ENCODE measurements at places on chromosomes 3 and 15.

GRCh38 chr3:185709251-185709955 lies 115.4 kb downstream of the IGF2BP2 start:
- DNase-seq = no peak

GRCh38 chr3:188076176-188076575 lies 77.8 kb upstream of the LPP start:
- no peak for DNase-seq

DNA sequence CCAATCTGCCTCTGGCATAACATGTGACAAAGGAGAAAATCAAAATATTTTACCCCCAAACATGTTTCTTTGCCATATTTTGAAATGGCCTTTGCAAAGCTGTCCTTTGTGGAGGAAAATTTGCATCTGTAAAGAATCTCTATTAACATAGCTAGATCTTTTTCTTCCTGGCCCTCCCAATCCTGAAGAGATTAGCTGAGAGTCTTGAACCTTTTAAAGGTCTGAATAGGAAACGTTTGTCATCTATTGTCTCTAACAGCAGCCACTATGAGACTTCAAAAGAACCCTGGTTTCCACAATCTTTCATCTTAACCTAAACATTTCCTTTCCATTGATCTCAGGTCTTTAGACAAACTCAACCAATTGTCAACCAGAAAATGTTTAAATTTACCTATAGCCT lies 520.9 kb upstream of the TGFBR2 start:
- no peak for DNase-seq

GRCh38 chr15:83310521-83311456 lies 26.3 kb upstream of the BNC1 start:
- peak; percentile 23 for DNase-seq

- peak; percentile 87 for DNase-seq
Measured at GRCh38 chr3:8822141-8822540, 52.7 kb upstream of the OXTR start.

DNA sequence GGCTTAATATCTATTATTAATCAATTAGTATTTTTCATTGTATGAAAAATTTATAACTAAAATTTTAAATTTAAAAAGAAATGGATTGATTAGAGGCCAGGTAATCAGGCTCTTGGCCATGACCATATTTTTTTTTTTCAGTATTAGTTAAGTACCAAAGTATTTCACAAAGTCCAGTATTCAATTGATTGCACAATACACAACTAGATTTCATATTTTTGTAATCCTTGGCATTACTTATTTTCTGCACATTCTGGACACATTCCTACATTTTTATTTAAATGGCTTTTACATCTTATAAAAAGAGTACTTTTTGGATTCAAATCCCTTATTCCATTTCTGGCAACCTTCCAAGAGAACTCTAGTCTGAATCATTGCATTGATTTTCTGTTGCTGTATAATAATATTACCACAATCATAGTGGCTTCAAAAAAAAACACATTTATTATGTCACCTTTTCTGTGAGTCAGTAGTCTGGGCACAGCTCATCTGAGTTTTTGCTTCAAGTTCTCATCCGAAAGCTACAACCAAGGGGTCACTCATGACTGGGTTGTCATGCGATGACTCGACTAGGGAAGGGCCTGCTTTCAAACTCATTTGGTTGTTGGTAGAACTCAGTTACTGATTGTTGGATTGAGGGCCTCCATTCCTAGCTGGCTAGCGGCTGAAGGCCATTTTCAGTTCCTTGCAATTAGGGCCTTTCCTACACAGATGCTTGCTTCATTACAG lies 90.7 kb downstream of the CNTN6 start:
- no peak for DNase-seq

DNA sequence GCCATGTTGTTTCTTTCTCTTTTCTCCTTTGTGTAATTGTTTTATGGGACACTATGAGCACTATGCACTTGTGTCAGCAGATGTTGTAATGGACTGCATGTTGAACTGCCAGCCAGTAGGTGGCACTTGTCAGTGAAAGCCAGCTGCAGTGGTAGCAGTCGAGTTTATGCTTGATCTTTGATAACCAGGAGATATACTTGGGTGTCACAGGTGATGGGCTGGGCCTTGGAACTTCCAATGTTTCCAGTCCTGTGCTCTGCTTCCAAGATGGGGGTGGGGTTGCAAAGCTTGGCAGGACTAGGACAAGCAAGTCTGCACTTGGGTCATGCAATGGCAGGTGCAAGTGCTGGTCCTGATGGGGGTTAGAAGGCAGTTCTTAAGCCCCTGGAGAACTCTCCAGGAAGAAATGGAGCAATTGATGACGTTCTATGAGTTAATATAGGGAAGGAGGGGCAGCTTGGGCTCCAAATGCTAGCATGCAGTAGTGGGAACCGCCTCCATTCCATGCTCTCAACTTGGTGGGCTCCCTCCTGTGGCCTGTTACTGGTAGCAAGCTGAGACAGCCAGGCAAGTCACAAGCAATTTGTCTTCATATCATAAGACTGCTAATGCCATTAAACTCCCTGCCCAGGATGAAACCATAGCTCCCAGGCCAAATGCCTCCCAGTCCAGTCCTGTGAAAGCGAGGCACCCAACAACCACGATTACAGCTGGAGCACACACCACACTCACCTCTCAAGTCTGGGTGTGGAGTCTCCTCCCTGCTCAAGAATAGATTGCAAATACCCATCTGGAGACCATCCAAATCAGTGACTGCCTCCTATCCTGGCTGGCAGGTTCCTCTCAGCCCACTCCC lies 287.2 kb downstream of the CGGBP1 start:
- peak; percentile 33 for DNase-seq

GRCh38 chr15:51641490-51642130 lies 19.0 kb upstream of the DMXL2 start:
- no peak for DNase-seq

DNA sequence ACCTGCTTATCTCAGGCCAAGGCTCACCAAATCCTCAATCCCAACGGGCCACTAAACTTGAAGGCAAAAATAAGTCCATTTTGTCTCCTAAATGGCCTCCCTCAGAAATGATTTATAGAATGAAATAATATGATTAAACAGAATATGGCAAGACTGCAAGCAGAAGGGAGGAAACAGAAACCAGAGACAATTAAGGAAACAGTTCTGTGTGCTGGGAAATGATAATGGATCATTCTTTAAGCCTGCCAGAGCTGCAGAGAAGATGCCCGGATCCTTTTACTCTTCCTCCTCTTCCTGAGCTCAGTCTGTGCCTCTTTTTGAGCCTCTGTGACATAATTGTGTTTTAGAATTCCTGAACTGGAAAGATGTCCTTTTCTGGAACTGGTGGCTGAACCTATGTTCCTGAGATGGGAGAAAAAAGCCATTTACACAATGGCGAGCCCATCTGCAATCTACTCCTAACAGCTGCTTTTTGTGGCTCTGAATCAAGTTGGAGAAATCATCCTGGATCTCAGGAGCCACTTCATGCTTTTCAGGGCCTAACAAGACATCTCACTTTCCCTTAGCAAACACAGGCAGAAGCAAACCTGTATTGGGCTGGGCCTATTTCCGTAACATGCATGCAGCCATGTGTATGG lies 2.8 kb upstream of the ABHD2 start:
- no peak for DNase-seq

GRCh38 chr3:138188013-138188730 lies 1.1 kb downstream of the ARMC8 start:
- DNase-seq = peak; percentile 63

DNA sequence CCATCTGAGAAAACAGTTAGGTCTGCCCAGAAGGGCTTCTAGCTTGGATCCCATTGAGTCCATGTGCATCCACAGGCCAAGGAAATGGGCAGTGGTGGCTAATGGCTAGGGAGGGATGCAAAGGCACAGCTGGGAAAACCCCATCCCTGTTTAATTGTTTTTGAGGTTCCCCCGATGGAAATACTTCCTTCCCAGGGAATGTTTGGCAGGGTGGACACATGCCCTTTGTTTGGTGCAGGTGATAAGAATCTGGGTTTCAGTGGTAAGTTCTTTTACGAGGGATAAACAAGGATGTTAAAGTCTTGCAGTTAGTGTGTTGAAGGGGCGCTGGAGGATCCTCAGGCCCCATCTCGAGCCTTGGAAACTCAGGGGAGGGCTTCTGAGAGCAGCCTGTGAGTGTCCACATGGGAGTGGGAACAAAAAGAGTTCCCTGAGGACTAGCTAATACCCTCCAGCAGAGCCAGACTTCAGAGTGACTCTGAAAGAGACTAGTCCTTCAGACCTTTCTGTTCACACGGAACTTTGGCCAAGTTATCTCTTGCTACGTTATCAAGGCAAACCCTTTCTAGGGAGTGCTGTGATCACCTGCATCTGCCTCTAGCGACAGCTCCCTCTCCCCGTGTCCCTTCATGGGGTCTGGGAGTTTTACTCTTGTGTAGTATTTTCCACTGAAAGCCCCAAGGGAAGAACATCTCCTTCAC lies 17.4 kb downstream of the PTPRG start:
- DNase-seq = no peak

DNA sequence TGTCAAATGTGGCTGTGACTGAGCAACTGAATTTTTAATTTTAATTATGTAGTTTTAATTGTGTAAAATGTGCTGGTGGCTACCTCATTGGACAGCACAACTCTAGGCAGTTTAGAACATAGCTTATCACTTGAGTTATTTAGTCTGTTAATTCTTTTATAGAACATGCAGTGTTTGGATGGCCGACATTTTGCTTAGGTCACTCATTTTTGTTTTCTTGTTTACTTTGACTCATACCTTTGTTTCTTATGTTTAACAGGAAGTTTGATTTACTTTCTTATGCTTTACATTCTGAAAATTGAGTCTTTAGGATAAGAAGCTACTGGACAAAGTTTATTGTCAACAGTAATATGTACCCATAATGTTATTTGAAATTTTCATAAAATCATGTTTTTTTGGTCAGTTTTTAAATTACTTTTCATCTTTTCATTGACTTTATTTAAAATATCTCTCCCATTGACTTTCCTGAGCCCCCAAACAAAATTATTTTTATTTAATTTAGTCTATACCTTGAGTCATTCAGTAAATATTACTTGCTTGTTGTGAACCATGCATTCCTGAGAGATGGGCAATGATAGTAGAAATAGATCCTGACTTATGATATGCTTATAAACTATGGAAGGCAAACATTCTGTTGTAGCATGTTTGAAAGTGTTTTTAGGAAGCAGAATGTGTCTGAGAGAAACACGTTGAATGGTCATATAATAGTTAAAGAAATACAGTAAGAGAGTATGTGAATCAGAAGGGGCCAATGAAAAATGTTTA lies 60.6 kb downstream of the TCF12 start:
- peak; percentile 78 for DNase-seq

- DNase-seq = peak; percentile 47
Measured at GRCh38 chr3:62134061-62134496, 239.3 kb downstream of the FEZF2 start.

- DNase-seq = peak; percentile 94
Measured at GRCh38 chr15:51077221-51078153, 17.2 kb downstream of the TNFAIP8L3 start.
